ENCODE measurements at places on chromosomes 3 and 15. TPM values are rescaled to one million over a fixed set of nuclear protein-coding genes. Genes with fewer than 3 reads are reported as not detected.

Gene C3orf62
- 6.9 TPM for total RNA-seq

Gene ESYT3
- 0.70 TPM for total RNA-seq

Gene ISL2
- total RNA-seq, result not detected

Gene ALG1L2
- total RNA-seq, result not detected

Gene ADGRG7
- total RNA-seq, result not detected

Gene CSNK1G1
- 24.6 TPM for total RNA-seq

Gene IL12A
- 1.9 TPM for total RNA-seq

Gene SEMA3B
- 9.6 TPM for total RNA-seq

Gene CAPN7
- total RNA-seq, result 47.2 TPM

Gene KIF7
- 13.9 TPM for total RNA-seq

Gene FBXW12
- total RNA-seq, result not detected

Gene SPATA12
- total RNA-seq, result not detected

Gene RAB6B
- 29.6 TPM for total RNA-seq

Gene PP2D1
- not detected for total RNA-seq

Gene HESX1
- total RNA-seq, result 1.7 TPM

Gene CRYBG3
- 17.7 TPM for total RNA-seq

Gene ZNF445
- 20.4 TPM for total RNA-seq

Gene PLXNA1
- 98.2 TPM for total RNA-seq

Gene CLSTN2
- total RNA-seq, result 63.7 TPM

Gene ARNT2
- 30.7 TPM for total RNA-seq

Gene PLCB2
- 3.4 TPM for total RNA-seq

Gene DPPA4
- total RNA-seq, result 0.22 TPM

Gene IRAK2
- total RNA-seq, result 1.6 TPM

Gene SENP8
- 4.0 TPM for total RNA-seq

Gene SNAPC5
- total RNA-seq, result 15.0 TPM

Gene CPNE4
- total RNA-seq, result not detected

Gene SCN11A
- total RNA-seq, result not detected

Gene PPARG
- 3.3 TPM for total RNA-seq

Gene RGMA
- total RNA-seq, result 26.2 TPM

Gene TMEM207
- not detected for total RNA-seq

Gene ADAMTSL3
- total RNA-seq, result 0.49 TPM

Gene NR2E3
- not detected for total RNA-seq

Gene TMEM42
- 14.3 TPM for total RNA-seq

Gene RHOV
- total RNA-seq, result 0.12 TPM

Gene ACTR8
- total RNA-seq, result 42.6 TPM

Gene CPB1
- total RNA-seq, result not detected

Gene SLC25A20
- 21.7 TPM for total RNA-seq

Gene PRSS50
- total RNA-seq, result not detected

Gene TRIM42
- not detected for total RNA-seq

Gene C3orf70
- 10.2 TPM for total RNA-seq

Gene FEZF2
- total RNA-seq, result not detected

Gene CRABP1
- not detected for total RNA-seq

Gene WDR93
- total RNA-seq, result not detected

Gene DLL4
- total RNA-seq, result not detected

Gene LTF
- not detected for total RNA-seq

Gene CADPS
- total RNA-seq, result not detected

All from chondrocyte (in vitro differentiated cells).